Left forelimb (tissue), 1 donor: ENCODE measurements at places on chromosomes 11 and 22.

GRCh38 chr11:20707876-20708275, 38.5 kb downstream of the NELL1 start:
- DNase-seq = no peak

DNA sequence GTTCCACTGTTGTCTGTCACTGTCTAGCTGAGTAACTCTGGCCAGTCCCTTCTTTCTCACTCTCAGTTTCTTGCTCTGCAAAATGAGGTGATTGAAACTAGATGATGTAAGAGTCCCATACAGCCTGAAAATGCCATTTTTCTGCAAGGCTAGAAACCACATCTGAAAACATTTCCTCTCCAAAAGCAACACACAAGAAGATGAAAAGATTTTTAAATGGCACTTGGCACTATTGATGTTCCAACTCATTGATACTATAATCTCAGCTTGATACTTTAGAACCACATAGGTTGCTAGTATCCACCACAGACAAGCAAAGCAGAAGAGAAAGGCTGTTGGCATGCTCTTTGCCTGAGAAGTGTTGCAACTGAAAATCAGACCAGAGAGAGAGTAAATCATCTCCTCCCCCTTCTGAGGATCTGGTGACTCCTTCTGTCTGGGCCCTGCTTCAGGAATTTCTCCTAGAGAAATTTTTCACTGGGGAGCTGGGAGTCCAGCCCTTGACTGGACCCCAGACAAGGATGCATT, 1217.9 kb downstream of the LRRC4C start:
- DNase-seq = no peak

DNA sequence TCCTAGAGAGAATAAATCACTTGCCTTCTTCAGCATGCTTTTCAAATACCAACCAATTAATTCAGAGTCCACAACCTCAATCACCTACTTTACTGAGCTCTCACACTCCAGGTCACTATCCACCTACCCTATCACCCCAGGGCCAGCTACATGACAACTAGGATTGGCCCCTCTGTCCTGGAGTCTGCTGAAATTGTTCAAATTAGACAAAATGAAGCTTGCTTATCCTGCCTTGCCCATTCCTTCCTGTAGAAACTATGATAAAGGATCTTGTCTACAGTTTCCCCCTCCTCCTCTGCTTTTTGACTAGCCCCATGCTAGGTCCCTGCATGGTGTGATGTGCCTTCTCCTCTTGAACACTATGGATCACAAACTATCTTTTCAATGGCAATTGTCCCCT, 94.5 kb downstream of the JRKL start:
- no peak for DNase-seq

- DNase-seq = no peak
Measured at GRCh38 chr11:14446701-14447169, 52.9 kb downstream of the COPB1 start.

DNA sequence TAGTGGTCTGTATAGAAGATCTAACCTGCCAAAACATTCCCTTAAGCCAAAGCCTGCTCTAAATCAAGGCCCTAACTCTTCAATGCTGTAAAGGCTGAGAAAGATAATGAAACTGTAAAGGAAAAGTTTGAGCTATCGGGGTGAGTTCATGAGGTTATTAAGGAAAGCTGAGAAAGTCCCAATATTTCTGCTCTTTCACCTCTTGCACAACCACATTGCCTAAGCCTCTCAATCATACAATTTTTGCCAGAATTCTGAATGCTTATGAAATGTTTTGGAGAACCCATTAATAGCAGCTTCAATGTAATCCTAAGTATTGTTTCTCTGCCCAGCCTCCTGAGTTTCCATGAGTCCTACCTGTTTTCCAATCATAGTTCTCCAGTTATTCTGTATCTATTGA, 373.2 kb downstream of the LUZP2 start:
- DNase-seq = no peak

- DNase-seq = no peak
Measured at GRCh38 chr11:130737866-130738431, 178.3 kb downstream of the SNX19 start.

DNA sequence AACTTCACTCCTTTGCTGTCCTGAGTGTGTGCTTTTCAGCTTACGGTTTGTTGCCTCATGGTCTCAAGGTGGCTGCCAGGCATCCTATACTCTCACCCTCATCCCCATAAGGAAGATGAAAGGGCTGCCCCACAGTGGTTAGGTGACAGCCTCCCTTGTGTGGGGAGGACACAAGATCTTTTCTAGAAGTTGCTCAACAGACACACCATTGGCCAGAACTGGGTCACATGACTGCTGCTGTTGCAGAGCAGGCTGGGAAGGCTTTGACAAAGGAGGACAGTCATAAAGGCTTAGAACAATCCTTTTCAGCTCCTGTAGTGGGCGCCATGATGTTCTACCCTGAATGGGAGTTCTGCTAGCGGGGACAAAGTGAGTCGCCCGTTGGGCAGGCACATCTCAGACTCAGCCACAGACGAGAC, 69.7 kb upstream of the RASD2 start:
- DNase-seq = no peak

DNA sequence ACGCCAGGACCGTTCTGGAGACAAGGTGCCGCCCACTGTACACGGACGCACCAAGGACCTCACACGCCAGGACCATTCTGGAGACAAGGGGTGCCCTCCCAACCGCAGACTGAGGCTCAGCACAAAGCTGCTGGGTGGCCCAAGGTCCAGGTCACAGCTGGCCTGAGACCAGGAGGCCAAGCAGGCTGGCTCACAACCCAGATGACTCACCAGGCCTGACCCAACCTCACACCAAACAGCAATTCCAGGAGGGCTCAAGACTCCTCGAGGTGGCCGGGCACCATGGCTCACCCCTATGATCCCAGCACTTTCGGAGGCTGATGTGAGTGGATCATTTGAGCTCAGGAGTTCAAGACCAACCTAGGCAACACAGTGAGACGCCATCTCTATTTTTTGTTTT, 14.8 kb downstream of the BRD1 start:
- DNase-seq = no peak

- no peak for DNase-seq
Measured at GRCh38 chr11:68914761-68915160, 11.1 kb downstream of the IGHMBP2 start.

DNA sequence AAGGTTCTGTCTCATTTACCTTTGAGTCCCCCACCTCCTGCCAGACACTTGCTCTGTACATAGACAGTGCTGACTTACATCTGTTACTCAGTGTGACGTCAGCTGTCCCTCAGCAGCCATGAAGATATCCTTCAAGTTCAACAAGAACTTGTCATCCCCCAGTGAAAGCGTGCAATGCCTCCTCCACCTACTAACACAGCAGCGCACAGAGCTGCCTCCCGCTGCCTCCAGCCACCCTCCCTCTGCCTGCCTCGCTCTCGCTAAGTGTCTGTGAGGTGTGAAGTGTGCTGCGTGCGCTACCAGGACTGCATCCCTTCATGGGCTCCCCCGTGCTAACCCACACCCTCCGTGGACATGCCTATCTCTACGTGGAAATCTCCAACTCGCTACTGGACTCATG, 621.4 kb downstream of the BRD1 start:
- DNase-seq = peak; percentile 30

DNA sequence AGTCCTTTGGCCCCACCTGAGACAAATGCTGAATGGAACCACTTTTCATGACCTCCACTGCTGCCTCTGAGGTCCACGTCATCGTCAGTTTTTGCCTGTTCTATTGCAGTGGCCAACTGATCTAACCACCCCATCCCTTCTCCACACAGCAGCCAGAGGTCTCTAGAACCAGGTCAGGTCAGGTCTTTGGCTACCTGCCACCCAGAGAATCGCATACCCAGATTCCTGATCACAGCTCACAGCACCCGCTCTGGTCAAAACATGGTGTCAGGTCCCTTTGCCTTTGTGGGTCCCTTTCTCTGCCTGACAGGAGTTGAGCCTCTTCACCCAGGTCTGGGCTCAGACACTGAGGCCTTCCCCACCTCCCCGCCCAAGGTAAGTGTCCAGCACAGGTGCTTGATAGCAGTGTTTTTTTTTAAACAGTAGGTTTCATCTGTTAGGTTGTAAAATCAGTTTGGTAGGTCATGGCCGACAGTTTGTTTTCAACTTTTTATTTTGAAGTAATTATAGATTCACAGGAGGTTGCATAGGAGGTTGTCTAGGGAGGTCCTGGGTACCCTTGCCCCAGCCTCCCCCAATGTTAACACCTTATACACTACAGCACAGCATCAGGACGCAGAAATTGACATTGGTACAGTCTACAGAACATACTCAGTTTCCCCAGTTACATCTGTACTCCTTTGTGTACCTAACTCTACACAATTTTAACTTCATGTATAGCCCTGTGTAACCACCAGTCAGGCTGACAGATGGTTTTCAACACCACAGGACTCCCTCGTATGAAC, 6.9 kb downstream of the C22orf39 start:
- no peak for DNase-seq

DNA sequence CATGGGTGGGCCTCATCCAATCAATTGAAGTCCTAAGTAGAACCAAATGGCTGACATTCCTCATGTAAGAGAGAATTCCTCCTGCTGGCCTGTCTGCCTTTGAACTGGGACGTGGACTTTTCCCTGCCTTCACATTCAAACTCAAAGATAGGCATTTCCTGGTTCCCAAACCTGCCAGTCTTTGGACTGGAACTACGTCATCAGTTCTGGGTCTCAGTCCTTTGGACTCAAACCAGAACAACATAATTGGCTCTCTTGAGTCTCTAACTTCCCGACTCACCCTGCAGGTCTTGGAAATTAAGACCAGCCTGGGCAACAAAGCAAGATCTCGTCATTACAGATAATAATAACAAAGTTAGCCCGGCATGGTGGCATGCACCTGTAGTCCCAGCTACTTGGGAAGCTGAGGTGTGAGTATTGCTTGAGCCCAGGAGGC, 38.7 kb upstream of the NARS2 start:
- no peak for DNase-seq

- DNase-seq = peak; percentile 80
Measured at GRCh38 chr22:38069372-38070249, 12.4 kb downstream of the PICK1 start.

GRCh38 chr22:18983120-18983651, 47.1 kb upstream of the PRODH start:
- DNase-seq = peak; percentile 20
